ENCODE measurements at places on chromosomes 6 and 20. TPM values are rescaled to one million over a fixed set of nuclear protein-coding genes. Genes with fewer than 3 reads are reported as not detected.

Gene ESR1
- 0.05 TPM for polyA plus RNA-seq

Gene TRIM31
- polyA plus RNA-seq: 0.11 TPM

Gene MAFB
- polyA plus RNA-seq: 13.9 TPM

Gene ECT2L
- polyA plus RNA-seq: 0.04 TPM

Gene RBM24
- polyA plus RNA-seq: 1.3 TPM

Gene BLOC1S5
- 3.9 TPM for polyA plus RNA-seq

Gene CLPSL2
- polyA plus RNA-seq: not detected

Gene BPI
- not detected for polyA plus RNA-seq

Gene ANKS1A
- polyA plus RNA-seq: 6.3 TPM

Gene WFDC12
- polyA plus RNA-seq: 4.3 TPM

Gene TBPL1
- polyA plus RNA-seq: 16.1 TPM

Gene GNMT
- 0.67 TPM for polyA plus RNA-seq

Gene ZDHHC14
- polyA plus RNA-seq: 2.9 TPM

Gene GPX5
- polyA plus RNA-seq: not detected

Gene EDN1
- 1.5 TPM for polyA plus RNA-seq

Gene CCN6
- 0.02 TPM for polyA plus RNA-seq

Gene MCHR2
- polyA plus RNA-seq: not detected

Gene PDE7B
- polyA plus RNA-seq: 0.18 TPM

Gene CAGE1
- 0.02 TPM for polyA plus RNA-seq

Gene THBD
- polyA plus RNA-seq: 9.5 TPM

Gene PRR3
- polyA plus RNA-seq: 3.7 TPM

Gene TSBP1
- polyA plus RNA-seq: not detected

Gene RNF182
- polyA plus RNA-seq: 0.08 TPM

Gene LSM2
- 42.9 TPM for polyA plus RNA-seq

Gene LRRN4
- polyA plus RNA-seq: 0.02 TPM

Gene HAO1
- not detected for polyA plus RNA-seq

Gene DEFB129
- not detected for polyA plus RNA-seq

Gene MDN1
- polyA plus RNA-seq: 23.9 TPM

Gene TMEM74B
- polyA plus RNA-seq: 1.4 TPM

Gene CFAP61
- not detected for polyA plus RNA-seq

Gene CALHM4
- not detected for polyA plus RNA-seq

Gene CNR1
- 0.77 TPM for polyA plus RNA-seq

Gene UST
- 1.7 TPM for polyA plus RNA-seq

Gene DEFB124
- polyA plus RNA-seq: 0.16 TPM

Gene C20orf96
- polyA plus RNA-seq: 1.9 TPM

Gene BMP5
- polyA plus RNA-seq: 0.15 TPM

Gene CDSN
- polyA plus RNA-seq: 0.02 TPM

Gene FRMD1
- 0.02 TPM for polyA plus RNA-seq

Gene NHLRC1
- 1.4 TPM for polyA plus RNA-seq

Gene CST4
- polyA plus RNA-seq: not detected

Gene PI16
- 1.9 TPM for polyA plus RNA-seq

Gene FHL5
- 0.37 TPM for polyA plus RNA-seq

Measured in esophagus (tissue), 2 donors.